ENCODE measurements at places on chromosomes 2 and 18. TPM values are rescaled to one million over a fixed set of nuclear protein-coding genes. Genes with fewer than 3 reads are reported as not detected.
A peak's percentile ranks its signal among the peaks of the same experiment; 100 is the strongest.

- DNase-seq: no peak
These were observed 45.6 kb upstream of the GPR75 start for GRCh38 chr2:53905396-53905795.

GRCh38 chr2:202821206-202822160 is 50.1 kb downstream of the ICA1L start:
- DNase-seq: no peak

GRCh38 chr2:44295633-44296359 is 20.5 kb downstream of the SLC3A1 start:
- no peak for DNase-seq

- no peak for DNase-seq
These were observed 185.5 kb downstream of the HDAC4 start for GRCh38 chr2:239215136-239215925.

DNA sequence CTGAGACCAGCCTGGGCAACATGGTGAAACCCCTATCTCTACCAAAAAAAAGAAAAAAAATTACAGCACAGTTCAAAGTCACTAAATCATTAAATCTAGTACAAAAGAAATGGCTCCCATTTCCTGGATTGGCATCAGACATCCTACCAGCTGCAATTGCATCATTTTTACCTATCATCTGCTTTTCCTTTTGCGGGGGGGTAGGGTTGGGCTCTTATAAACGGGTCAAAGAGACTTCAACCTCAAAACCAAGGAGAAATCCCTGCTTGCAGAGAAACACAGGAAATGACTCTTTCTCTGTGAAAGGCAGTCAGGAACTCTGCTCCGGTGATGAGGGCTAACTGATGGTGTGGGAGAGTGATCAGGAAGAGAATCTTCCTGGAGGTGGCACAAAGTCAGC is 45.3 kb upstream of the RFX8 start:
- no peak for DNase-seq

DNA sequence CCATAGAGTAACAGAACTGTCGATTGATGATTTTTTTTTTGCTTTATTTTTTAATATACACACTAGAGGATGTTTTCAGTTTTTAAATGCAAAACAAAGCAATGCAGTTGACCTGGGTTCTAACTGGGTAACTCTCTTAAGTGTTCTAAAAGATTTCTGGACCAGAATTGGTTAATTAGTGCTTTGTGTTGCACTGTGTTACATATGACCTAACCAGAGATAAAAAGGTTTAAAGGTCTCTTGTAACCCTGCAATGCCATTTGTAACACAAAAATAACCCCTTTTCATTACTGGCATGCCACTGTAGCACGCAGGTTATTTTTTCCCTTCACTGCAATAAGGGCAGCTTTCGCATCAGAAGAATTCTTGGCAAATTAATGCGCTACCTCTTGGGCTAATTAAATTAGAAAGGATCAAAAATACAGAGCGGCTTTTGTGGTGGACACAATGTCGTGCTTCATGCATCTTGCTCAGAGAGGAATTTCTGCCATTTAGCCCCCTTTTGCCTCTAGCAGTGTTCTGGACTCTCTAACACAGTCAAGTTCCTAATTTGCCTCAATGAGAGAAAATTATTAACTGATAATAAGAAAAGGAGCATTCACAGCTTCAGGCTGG is 250.8 kb upstream of the ZEB2 start:
- no peak for DNase-seq

GRCh38 chr2:57180678-57181077 is 865.9 kb upstream of the VRK2 start:
- no peak for DNase-seq

GRCh38 chr2:25402477-25402876 is 60.8 kb upstream of the DNMT3A start:
- no peak for DNase-seq

GRCh38 chr2:1867141-1867540 is 122.8 kb upstream of the PXDN start:
- no peak for DNase-seq

DNA sequence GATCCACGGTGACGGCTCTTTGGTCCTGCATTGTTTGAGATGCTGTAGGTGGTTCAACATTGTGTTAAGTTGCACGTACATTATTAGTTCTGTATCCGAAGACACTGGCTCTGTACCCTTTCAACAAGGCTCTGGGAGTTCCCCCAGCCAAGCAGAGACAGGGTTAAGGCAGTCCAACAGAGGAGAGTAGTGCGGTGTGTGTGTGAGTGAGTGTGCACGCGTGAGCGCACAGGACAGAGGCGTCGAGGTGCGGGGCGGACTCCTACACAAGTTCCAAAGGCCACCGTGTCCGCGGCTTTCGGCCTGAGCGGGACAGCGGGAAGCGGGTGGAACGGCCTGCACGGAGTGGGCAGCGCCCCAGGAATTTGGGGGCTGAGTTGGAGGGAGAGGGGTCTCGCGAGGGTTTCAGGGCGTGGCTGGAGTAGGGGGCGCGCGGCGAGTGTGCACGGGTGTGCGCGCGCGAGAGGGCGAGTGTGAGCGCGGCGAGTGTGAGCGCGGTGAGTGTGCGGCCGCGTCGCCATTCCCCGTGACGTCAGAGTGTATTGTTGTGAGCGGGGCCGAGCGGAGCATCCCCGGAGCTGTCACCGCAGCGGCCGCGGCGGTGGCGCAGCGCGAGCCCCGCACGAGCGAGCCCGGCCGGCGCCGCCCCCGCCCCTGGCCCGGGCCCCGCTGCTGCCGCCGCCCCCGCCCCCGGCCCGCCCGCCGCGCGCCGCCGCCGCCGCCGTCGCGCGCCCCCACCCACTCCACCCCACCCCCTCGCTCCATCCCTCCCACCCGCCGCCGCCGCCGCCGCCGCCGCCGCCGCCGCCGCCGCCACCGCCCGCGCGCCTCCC is at the start of gene ASXL3:
TSS of gene ASXL3 (plus strand) at position 535 of the 833 bp plus-strand sequence. CDS start 413 bp downstream, outside the sequence.
- DNase-seq: peak; percentile 63

GRCh38 chr18:79582978-79583377 is 96.6 kb upstream of the CTDP1 start:
- DNase-seq: no peak

DNA sequence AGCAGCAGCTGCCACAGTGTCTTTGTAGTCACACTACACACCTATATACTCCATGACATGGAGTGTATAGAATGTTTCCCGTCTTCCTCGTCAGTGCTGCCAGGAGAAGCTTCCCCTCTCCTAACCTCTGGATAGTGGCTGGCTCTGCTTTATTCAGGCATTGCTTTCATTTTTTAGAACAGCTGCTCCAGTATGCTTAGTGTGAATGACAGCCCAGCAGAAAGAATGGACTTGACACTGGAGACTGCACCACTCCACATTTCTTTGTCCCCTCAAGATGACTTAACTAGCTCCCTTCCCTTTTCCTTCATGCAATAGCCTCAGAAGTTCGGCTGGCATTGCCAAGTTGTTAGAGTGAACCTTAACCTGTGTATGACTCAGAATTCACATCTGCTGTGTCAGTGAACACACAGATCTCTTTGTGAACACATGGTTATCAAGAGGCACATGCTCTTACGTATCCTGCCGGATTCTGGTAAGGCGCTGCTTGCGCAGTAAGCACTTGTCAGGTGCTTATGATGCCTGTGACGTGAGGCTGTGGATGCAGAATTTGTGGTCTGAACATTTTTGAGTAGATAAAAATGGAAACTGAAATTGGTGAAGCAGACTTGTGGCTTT is 73.9 kb downstream of the NEDD4L start:
- DNase-seq: peak; percentile 37

DNA sequence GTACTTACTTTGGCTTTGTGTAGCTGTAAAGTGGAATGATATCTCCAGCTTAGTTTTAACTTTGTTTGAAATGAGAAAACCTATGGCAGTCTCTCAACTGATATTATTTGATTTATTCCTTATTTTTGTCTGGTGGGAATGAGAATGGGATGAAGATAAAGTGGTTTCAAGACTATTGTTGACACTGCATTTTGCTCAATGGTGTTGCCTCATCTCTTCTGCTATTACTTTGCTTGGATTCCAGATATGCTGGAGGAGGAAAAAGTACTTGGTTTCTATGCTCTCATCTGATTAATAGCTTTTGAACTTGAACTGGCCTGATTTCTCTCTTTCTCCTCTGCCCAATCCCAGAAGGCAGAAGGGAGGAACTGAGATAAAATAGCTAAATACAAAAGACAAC is 198.2 kb downstream of the CTNNA2 start:
- no peak for DNase-seq

- DNase-seq: no peak
These were observed 10.6 kb upstream of the DSC2 start for GRCh38 chr18:31112804-31113203.

DNA sequence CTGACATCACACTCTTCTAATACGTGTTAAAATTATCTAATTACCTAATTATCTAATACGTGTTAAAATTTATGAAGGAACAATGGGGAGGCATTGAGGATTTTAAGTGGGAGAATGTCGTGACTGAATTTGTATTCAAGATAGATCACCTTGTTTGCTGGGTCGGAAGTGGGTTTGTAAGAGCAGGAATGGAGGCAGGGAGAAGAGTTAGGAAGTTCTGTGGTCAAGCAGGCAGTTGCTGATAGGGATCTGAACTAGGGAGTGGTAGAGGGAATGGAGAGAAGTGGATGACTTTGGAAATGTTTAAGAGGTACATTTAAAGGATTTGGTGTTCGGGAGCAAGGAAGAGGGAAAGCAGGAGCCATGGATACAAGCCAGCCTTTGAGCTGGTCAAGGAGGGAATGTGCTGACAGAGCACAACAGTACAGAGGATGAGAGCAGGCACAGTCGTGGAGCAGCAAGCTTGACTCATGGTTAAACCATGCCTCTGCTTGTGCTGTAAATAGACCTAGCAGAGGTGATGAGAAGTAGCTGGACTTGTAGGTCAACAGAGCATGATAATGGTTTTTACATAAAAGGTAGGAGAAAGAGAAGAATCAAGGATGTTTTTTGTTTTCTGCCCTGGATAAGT is 16.2 kb downstream of the IL18RAP start:
- no peak for DNase-seq

- no peak for DNase-seq
These were observed 366.7 kb downstream of the NUP35 start for GRCh38 chr2:183490914-183491313.

DNA sequence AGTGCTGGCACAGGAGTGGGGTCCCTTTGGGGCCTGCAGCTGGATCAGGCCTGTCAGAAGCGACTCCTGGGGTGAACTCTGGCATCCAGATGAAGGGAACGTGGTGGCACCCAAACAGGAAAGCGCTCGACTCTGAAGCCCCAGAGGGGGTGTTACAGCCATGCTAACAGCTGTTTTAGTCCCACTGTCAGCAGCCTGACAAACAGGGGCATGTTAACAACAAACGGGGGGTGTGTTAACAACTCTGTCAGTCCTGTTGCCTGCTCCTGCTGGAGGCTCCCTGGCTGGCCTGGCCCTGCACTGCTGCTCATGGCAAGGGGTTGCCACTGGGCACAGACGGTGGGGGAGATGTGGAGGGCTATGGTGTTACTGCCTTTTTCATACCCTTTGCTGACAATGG is 2.6 kb upstream of the RNU2-63P start:
- no peak for DNase-seq

DNA sequence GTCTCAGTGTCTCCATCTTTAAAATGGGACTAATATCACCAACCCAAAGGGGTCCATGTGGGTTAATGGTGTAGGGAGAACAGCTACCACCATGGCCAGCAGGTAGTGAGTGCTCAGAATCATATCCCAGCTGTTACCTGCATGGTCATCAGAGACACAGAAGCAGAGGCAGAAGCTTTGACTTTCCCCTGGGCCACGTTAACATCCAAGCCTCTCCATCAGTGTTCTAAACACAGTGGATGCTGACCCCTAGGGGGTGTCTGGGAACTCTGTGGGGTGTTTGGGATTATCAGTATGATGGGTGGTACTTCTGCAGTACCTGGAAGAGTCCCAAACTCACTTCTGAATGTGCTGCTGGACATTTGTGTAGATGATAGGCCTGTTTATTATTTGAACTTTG is 93.6 kb downstream of the GYPC start:
- DNase-seq: no peak

AMMECR1L gene
- total RNA-seq: 13.8 TPM

PROC gene
- 2.9 TPM for total RNA-seq

CERKL gene
- not detected for total RNA-seq

RAD51AP2 gene
- total RNA-seq: not detected

PSMA8 gene
- not detected for total RNA-seq

KCNE4 gene
- 0.76 TPM for total RNA-seq

PRADC1 gene
- 51.9 TPM for total RNA-seq

FRZB gene
- total RNA-seq: 20.5 TPM

LOXHD1 gene
- not detected for total RNA-seq

SERPINB3 gene
- total RNA-seq: not detected

Data from left colon (tissue), 2 donors.